ENCODE measurements at places on chromosomes 11 and 22.

DNA sequence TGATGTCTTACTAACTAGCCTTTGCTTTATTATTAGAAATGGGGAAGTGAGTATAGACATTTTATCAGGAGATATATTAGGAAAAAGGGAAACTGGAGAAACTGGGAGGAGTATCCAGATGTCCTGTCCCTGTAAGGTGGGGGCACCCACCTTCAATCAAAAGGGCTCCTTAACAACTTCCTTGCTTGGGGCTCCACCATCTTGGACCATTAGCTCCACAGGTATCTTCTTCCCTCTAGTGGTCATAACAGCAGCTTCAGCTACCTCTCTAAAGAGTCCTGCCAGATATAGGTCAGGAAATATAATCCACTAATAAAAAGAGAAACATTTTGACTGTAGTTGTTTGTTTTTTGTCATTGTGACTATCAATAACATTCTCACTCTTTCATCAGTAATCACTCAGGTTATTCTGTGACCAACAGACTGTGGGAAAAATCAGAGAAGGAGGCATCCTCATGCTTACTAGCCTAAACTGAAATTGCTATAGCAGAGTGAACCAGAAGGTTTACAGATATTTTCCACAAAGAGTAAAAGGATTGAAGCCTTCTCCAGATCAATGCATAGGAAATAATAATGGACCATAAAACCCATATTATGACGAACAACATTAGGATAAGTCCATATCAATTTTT is 10.4 kb downstream of the OR51B4 start:
- DNase-seq = no peak

DNA sequence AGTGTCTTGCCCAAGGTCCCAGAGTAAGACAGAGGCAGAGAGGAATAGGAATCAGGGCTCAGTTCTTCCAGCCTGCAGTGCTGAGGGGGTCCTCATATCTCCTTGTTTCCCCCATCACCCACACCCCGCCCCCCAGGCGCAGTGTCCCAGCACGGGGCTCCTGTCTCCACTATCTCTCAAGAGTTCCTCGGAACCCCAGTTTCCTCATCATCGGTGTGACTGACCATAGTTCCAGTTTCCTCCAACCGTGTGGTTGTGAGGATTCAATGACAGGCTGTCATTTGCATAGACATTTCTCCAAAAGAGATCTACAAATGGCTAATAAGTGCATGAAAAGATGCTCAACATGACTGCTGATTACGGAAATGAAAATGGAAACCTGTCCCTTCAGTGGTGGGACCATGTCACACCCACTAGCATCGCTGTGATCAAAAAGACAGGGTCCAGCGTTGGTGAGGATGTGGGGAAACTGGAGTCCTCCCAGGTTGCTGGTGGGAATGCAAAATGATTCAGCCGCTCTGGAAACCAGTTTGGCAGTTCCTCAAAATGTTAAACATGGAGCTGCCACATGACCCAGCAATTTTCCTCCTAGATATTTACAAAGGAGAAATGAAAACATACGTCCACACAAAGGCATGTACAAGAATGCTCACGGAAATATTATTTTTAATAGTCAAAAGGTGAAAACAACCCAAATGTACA is 31.8 kb upstream of the PDGFB start:
- no peak for DNase-seq

GRCh38 chr11:760236-760635 is 13.0 kb downstream of the TALDO1 start:
- no peak for DNase-seq

GRCh38 chr11:21414953-21415352 is 745.6 kb downstream of the NELL1 start:
- DNase-seq = no peak

DNA sequence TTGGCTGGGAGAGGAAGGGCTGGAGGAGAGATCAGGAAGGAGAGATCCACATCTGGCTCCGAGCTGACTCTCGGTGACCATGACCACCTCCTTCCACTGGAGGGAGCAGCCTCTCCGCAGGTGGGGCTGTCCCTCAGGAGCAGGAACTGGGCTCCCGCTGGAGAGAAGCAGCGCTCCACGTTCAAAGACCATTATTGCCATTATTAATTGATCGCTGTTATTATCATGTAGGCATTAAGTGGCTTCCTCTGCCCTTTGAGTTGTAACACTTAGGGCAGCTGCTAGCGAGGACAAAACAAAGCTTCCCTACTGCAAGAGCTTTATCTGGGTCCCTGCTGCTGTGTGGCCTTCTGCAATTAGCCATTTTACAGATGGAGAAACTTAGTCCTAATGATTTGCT is 251.9 kb downstream of the ST3GAL4 start:
- DNase-seq = no peak

DNA sequence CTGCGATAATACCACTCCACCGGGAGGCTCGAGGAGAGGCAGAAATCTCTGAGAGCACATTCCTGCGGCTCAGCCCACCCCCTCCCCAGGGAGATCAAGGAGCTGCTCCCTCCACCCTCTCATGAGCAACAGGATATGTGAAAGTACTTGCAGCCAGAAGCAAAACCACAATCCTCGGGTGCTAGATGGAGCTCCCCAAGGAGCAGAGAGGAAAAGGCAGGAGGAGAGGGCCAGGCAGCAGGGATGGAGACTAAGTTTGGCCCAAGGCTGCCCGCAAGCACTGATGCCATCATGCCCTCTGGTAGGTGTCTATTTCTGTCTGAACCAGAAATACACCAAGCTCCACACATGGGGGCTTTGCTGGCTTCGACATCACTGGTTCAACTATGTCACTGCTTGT is 22.3 kb downstream of the VPS37C start:
- no peak for DNase-seq

All from effector CD4-positive, alpha-beta T cell (primary cell).